ENCODE measurements at places on chromosomes 2 and 18.

DNA sequence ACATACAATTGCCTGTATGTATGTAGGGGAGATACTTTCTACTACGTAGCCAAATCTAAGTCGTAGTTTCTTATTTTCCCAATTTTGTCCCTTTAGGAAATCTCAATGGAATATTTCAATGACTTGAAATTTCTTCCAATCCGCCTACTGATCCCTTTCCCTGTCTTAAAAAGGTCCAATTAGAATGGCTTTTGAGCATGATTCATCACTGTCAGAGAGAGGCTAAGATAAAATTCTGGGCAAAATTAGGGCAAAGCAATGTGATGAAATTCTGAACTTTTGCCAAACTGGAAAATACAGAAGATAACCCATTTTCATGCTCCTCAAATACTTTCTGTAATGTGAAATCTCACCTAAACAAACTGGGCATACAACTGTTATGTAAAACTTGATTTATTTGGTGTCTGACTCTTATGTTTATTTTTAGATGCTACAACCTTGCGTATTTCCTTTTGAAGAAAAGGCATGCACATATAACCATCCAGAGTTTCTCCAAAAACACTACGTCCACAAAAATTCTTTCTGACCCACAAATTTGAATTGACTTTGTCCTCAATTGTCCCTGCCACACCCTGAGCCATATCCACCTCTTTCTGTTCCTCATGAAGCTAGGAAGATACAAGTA is 147.1 kb downstream of the IKZF2 start:
- no peak for DNase-seq

- DNase-seq, result peak; percentile 63
Observed at GRCh38 chr2:174334781-174335251, at the start of gene SP9. Gene SP9 (plus strand): TSS chr2:174334954. CDS start chr2:174335093, 139 bp downstream.

GRCh38 chr2:188695953-188696352 is 278.2 kb upstream of the COL3A1 start:
- peak; percentile 83 for DNase-seq

- no peak for DNase-seq
Observed at GRCh38 chr2:38155015-38155414, 79.1 kb upstream of the CYP1B1 start.

DNA sequence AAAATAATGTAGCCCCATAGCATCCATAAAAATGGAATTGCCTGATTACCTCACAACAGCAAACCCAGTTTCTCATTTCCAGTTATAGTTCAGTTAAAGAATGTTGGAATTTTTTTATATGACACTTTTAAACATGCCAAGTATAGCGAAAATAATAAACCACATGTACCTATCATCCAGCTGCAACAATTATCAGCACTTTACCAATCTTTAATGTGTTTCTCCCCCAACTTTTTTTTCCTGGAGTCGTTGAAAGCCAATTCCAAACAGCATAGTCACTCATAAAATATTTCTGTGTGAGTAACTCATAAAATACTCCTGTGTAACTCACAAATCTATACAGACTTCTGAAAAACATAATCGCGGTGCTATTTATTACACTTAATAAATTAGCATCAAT is 38.1 kb downstream of the SMAD4 start:
- DNase-seq, result peak; percentile 77

GRCh38 chr2:239473211-239473805 is 72.5 kb upstream of the HDAC4 start:
- no peak for DNase-seq

GRCh38 chr2:47007223-47007825 is 91.7 kb upstream of the MCFD2 start:
- no peak for DNase-seq

DNA sequence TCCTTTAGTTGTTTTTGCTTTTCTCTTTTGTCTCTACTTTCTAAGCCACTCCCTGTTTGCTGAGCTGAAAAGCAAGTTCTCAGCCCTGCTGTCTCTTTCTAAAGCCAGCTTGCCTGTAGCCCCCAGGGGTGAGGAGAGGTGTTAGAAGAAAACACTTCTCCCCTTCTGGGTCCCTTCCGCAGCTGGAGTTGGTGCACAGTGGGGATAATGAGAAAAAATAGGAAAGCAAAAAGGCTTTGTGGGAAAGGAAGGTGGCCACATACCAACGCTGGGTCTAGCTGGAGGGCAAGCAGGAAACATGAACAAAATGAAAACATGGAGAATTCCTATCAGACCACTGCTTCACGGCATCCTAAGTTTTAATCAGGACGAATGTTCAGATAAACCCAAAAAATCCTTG is 15.5 kb upstream of the SLC20A1 start:
- no peak for DNase-seq

DNA sequence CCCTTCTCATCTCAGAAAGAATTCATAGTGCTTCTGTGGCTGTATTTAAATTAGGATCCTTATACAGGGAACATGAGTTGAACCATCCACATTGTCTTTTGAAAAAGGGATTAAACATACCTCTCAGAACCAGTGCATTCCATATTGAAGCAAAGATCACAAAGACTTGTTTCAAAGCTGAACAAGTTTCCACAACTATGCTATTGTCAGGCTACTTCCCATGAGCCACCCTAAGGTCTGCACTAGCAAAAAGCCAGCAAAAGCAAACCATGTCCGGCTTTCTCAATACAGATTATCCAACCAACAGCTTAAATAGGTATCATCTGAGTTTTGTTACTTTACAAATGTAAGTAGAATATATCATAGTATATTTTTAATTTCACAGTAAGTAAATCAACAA is 78.1 kb downstream of the SCG2 start:
- DNase-seq, result no peak

DNA sequence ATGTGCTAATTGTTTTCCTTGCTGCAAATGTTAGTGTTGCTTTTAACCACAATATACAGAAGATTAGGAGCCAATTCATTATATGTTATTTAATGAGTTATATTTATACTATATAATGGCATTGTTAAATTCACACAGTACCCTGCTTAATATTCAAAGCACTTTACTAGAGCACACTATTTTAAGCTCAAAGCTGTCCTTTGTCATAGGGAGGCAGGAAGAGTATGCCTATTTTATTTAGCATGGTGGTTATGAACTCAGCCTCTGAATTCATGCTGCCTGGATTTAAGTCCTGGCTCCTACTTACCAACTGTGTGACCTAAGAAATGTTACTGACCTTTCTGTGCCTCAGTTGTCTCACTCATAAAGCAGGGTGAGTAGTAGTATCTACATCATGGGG is 80.5 kb downstream of the FASTKD2 start:
- DNase-seq, result no peak

DNA sequence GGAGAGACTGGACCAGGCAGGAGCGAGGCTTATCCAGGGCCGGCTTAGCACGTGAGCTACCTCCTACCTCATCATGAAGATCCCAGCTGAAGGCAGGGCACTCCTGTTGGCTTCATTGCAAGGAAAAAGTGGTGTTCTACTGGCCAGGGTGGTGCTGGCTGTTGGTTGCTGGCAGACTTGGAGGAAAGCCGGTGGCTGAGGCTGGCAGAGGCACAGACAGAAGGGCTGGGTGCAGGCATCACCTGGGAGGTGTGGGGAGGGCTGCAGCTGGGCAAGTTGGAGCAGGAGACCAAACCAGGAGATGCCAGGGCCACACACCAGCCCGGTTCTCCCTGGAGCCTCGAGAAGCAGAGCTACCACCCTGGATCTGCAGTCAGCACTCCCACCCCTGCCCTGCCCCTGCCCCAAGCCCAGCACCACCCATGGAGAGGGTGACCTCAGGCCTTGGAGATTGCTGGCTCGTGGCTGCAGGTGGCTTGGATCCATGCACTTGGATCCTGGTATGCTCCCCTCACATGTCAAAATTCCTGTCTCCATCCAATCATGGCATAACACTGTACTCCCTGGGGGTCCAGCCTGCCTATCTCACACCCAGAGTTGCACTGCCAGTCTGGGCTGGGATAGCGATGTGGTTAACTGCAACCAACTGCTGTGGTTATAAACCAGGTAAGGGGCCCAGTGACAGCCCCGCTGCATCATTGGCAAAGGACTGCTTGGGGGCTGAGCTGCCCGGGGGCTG is 49.7 kb downstream of the GLI2 start:
- no peak for DNase-seq

GRCh38 chr2:119402645-119403560 is 28.8 kb upstream of the TMEM37 start:
- no peak for DNase-seq

- peak; percentile 44 for DNase-seq
Observed at GRCh38 chr2:138922973-138923563, 142.9 kb upstream of the NXPH2 start.

- DNase-seq, result peak; percentile 53
Observed at GRCh38 chr2:11419781-11420180, 46.2 kb downstream of the E2F6 start.

GRCh38 chr2:219406861-219407230 is 11.3 kb upstream of the DES start:
- DNase-seq, result peak; percentile 99

DNA sequence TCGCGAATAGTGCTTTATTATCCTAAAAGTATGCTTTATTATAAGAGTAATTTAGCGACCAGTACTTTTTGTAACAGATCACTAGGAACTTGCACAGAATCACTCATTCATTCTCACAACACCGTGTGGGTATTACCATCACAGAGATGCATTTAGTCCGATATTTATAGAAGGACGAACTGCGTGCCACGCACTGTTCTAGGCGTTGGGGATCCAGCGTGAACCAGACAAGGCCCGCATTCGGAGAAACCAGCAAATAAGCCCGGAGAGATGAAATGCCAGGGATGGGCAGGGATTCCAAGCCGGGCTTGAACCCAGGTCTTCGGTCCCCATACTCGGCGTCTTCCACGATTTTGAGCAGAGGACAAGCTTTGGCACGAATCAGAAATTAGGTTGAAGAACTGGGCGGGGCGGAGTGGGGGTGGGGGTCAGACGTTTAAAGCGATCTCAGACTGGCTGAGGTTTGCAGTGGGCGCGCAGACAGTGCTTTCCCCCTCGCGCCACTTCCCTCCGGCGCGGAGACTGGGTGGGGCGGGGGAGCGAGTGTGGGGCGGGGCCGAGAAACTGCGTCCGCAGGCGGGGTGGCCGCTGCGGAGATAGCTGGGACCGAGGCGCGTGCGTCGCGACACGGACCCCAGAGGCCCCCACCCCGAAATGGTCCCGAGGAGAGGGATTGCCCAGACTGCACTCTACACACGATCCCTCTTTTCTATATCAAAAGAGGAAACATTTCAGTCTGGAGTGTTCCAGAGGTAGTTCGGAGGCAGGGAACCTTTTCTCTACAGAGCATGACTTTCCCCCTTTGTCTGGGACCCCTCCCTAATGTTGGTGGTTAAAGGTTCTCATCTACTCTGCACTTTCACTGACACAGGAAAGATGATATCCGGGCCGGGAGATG is 1.1 kb upstream of the CXCR4 start:
- no peak for DNase-seq

- DNase-seq, result no peak
Observed at GRCh38 chr2:237668440-237668839, 41.1 kb downstream of the LRRFIP1 start.

GRCh38 chr18:21686282-21687105 is 18.1 kb downstream of the ABHD3 start:
- no peak for DNase-seq

GRCh38 chr18:2968606-2969005 is 44.3 kb downstream of the LPIN2 start:
- no peak for DNase-seq

- DNase-seq, result no peak
Observed at GRCh38 chr2:231626449-231626848, 33.8 kb downstream of the TEX44 start.

DNA sequence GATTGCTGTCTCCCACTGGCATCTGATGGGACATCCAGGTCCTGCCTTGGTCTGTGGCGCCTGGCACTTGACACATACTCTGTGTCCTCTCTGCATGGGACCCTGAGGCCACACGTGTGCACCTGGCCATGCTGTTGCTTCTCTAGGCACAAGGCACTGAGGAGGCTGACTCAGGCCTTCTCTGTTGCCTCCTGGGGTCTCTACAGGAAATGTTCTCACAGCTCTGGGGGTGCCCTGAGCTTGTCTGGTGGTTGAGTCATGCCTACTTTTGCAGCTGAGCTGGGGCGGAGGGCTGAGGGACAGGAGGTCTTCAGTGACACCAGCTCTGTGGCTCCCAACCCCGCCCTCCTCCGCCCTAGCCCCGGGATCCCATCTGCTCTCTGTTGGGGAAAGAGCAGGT is 207.0 kb upstream of the HS6ST1 start:
- DNase-seq, result peak; percentile 56

GRCh38 chr2:56191617-56192016 is 7.8 kb downstream of the CCDC85A start:
- DNase-seq, result peak; percentile 47

DNA sequence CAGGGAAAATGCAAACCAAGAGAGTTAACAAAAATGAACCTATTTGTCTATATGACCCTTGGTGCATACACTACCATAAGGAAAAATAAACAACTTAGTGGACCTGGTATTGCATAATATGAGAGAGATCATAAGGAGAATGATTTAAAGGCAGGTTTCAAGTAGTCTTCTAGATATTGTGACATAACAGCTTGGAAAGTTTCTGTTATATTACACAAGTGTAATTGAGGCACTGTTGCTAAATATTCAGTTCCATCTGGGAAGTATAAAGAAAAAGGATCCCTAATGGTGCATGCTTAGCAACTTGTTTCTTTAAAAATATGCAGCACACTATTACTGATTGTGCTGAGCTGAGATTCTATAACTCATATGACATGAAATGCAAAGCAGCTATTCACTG is 252.2 kb upstream of the SPHKAP start:
- DNase-seq, result no peak

DNA sequence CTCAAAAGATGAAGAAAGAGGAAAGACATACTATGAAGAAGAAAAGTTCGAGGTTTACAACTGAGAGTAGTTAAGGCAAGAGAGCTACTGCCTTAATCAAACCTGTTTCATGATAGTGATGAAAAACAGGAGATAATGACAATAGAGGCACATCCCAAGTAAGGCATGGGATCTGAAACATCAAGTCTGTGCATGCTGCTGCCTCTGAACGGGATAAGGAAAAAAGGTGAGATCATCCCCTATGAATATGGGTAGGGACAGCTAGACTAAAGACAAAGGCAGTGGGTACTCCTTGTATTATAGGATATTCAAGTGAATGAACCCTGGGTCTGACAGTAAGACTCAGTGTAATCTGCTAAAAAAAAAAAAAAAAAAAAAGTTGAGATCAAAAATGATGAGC is 3.0 kb downstream of the EXOC6B start:
- DNase-seq, result no peak

GRCh38 chr2:75326645-75327044 is 127.3 kb upstream of the TACR1 start:
- no peak for DNase-seq

DNA sequence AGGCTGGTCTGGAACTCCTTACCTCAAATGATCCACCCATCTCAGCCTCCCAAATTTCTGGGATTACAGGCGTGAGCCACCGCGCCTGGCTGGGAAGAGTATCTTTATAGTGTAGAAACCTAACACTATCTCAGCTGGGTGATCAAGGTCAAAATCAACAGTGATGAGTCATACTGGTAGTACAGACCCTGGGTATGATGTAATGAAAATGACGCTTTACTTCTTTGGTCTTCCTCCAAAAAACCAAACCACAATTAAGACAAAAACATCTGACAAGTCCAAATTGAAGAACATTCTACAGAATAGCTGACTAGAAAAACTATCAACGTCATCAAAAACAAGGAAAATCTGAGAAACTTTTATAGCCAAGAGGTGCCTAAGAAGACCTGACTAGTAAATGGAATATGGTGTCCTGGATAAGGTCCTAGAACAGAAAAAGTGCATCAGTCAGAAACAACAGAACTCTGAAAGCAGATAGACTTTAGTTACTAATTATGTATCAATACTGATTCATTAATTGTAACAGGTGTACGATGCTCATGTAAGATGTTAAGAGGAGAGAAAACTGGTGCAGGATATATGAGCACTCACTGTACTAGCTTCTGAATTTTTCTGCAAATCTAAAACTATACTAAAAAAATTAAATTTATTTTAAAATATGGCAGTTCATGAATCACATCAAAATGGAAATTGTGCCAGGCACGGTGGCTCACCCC is 25.4 kb downstream of the PDCL3 start:
- peak; percentile 43 for DNase-seq

Data from fibroblast of skin of scalp (primary cell).